ENCODE measurements at places on chromosomes 1 and 21.

GRCh38 chr21:22855581-22855980 is 1857.4 kb downstream of the NCAM2 start:
- no peak for DNase-seq

DNA sequence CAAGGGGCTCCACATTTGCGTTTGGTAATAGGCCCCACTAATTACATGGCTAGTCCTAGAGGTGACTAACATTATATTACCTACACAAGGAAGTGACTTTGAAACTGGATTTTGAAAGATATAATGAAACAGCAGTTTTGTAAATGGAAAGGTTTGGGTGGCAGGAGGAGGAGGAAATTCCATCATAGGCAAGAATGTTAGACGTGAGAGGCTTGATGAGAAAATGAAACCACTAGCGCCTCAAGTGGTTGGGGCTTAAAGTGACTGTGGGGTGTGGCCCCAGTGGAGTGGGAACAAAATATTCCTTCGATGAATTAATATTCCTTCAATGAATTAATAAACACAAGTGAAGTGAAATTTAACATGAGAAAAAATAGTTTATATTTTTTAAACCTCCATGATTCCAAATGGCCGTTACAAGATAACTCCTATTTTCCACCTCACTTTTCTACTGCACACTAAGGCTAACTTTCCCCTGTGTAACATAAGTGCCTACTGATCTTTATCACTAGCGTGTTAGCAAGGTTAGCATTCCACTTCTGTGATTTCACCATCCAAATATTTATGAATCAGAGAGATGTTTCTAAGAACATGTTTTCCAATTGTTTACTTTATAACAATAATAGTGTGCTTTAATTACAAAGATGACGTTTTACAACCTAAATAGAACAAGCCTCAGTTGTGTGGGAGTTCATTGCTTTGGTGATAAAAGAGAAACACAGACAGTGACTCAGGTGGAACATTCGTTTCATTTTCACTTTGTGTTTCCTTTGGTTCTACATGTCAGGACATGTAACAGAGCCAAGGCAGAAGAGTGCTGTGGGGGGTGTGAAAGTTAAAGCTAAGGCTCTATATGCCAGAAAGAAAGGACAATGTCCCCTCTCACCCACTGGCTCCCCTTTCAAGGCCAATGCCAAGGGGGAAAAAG is 12.5 kb upstream of the ATF3 start:
- peak; percentile 88 for DNase-seq

DNA sequence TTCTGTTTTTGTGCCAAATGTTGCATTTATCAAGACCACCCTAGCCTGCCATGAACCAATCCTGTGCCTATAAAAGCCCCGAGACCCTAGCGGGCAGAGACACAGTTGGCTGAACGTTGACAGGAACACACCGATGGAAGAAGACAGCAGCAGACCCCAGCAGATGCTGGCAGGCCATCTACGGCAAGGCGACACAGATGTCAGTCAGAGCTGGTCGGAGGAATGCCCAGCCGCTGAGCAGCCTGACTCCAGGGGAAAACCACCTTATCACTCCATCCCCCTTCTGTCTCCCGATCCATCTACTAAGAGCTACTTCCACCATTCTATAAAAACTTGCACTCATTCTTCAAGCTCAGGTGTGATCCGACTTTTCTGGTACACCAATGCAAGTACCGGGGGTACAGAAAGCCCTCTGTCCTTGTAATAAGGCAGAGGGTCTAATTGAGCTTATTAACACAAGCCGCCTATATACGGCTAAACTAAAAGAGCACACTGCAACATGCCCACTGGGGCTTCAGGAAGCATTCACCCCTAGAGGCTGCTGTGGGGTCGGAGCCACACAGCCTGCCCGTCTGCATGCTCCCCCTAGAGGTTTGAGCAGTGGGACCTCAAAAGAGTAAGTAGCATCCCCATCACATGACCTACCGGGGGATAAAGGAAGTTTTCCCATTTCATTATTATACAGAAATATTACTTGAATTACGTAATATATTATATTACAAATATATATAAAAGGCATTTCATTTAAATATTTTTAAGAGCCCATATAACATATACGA is 1156.3 kb upstream of the B3GALT2 start:
- no peak for DNase-seq

- DNase-seq: no peak
These were observed 223.8 kb downstream of the PTPRU start for GRCh38 chr1:29460041-29460610.

GRCh38 chr1:110616587-110616986 is 10.4 kb upstream of the KCNA2 start:
- no peak for DNase-seq

- DNase-seq: no peak
These were observed 45.2 kb downstream of the EDEM3 start for GRCh38 chr1:184709418-184709817.

GRCh38 chr1:223378754-223379153 is 14.5 kb upstream of the CCDC185 start:
- DNase-seq: no peak

GRCh38 chr21:34202553-34203372 is 129.4 kb downstream of the MRPS6 start:
- no peak for DNase-seq

DNA sequence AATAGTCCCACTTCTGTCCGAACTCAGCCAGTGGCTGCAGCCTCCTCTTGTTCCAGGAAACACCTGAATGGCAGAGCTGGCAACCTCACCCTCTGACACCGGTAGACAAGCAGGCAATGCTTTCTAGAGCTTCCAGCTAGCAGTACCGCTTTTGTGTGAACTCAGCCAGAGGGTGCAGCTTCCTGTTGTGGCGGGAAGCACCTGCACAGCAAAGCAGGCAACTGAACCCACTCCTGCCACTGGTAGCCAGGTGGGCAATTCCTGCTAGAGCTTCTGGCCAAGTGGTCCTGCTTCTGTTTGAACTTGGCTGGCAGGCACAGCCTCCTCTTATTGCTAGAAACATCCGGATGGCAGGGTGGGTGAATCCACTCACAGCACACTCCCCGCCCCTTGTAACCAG is 40.1 kb upstream of the TMPRSS15 start:
- DNase-seq: no peak

DNA sequence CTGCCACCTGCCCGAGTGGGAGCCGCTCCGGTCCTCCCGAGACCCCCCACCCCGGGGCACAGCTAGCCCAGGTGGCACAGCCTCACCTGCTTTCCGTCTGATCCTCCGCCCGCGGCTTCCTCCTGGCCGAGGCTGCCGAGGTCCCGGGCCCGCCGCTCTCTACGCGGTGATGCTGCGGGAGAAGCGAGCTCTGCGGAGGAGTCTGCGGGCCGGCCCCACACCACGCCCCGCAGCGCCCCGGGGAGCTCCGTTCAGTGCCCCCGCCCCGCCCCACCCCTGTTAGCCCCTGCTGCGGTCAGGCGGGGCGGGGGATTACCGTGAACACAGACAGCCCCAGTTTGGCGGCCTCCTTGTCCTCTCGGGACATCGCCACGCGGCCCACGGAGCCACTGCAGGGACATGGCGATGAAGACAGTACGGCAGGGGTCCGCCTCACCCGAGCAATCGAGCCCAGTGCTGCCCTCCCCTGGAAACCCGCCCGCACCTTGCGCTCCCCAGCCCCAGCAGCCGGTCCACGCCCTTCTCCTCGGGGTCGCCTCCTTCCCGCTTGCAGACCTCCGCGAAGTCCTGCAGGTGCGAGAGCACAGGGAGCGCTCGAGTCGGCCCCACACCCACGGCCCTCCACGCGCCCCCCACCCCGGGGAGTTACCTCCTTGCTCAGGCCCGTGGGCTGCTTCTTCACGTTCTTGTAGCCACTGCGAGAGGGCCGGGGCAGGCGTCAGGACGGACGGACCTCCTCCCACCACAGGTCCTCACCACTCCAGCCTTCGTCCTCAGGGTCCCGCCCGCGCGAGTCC is 933 bp downstream of the C1orf35 start:
- DNase-seq: peak; percentile 53

- DNase-seq: no peak
These were observed 38.2 kb downstream of the MAPKAPK2 start for GRCh38 chr1:206722751-206723461.

DNA sequence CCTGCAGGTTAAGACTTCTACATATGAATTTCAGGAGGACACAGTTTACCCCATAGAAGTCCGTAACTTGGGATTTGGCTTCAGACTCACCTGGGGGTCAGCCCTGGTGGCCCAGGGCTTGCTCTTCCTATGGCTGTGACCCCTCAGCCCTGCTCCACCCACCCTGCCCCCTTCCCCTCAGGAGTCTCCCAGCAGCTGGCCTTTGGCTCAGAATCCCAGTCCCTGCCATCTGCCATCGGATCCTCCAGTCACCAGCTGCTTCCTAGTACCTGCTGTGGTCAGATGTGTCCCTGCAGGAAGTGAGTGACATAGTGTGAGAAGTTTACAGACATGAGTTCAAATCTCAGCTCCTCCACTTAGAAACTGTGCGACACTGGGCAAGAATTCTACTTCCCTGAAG is 332.6 kb downstream of the NPHP4 start:
- DNase-seq: no peak

GRCh38 chr1:200005165-200005564 is 22.3 kb upstream of the NR5A2 start:
- DNase-seq: no peak

DNA sequence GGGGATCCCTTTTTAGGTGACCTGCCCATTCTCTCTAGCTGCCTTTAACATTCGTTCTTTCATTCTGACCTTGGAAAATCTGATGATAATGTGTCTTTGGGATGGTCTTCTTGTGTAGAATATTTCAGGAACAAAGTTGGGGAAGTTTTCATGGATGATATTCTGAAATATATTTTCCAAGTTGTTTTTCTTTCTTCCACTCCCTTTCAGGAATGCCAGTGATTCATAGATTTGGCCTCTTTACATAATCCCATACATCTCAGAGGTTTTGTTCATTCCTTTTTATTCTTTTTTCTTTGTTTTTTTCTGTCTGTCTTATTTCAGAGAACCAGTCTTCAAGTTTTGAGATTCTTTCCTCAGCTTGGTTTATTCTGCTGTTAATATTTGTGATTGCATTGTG is 13.9 kb upstream of the SCMH1 start:
- DNase-seq: no peak

GRCh38 chr1:108624069-108624468 is 36.8 kb downstream of the HENMT1 start:
- DNase-seq: no peak

GRCh38 chr21:38968887-38969543 is 163.3 kb downstream of the ETS2 start:
- no peak for DNase-seq

- no peak for DNase-seq
These were observed 104.2 kb downstream of the ATP5PO start for GRCh38 chr21:33811167-33812010.

- DNase-seq: no peak
These were observed 127.7 kb downstream of the SPATA46 start for GRCh38 chr1:162248854-162249535.

DNA sequence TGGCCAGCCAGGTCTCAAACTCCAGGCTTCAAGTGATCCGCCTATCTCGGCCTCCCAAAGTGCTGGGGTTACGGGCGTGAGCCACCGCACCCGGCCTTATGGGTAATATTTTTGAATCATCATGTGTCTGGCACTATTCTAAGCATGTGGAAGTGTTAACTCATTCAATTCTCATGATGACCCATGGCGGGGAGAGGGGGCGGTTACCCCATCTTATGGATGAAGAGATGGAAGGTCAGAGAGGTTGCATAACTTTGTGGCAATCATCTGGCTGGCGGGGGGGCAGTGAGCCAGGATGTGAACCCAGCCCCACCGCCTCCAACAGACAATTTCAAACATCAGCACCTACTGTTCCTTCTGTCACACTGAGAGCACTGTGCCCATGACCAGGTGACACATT is 11.5 kb upstream of the TAS1R2 start:
- DNase-seq: no peak

- DNase-seq: no peak
These were observed 2.7 kb upstream of the PRDM16 start for GRCh38 chr1:3066250-3066711.

DNA sequence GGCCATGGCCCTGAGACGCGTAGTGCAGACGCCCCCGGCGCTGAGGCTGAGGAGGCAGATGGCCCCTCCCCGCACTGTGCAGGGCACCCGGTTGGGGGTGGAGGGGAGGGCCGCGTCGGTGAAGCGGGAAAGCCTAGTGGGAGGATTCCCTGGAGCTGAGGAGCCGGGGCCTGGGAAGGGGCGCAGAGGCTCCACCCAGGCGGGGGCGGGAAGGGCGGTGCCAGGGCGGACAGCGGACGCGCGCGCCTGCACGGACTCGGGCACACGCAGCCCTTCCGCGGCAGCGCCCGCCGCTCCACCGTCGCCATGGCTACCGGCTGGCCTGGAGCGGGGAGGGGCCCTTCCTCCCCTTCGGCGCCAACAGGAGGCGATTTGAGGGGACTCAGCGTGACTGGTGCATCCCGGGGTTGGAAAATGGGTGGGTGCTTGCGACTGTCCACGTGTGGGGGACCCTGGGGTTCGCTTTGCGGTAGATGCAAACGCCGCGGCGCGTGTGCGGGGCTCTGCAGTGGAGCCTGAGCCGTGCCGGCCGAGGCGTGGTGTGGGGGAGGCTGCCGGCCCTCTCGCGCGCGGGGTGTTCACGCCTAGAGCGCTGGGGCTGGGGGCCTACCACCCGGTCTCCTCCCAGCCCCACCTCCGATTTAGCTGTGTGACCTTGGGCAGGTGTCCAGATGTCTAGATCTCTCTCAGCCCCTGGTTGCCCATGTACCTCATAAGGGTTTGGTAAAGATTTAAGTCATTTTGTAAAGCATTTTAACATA is 35.1 kb downstream of the PTPRF start:
- DNase-seq: peak; percentile 42
